ENCODE measurements at places on chromosomes 2 and 18.

GRCh38 chr2:234446404-234447076 is 50.3 kb downstream of the ARL4C start:
- DNase-seq = no peak

GRCh38 chr2:137865954-137866540 is 98.2 kb upstream of the HNMT start:
- peak; percentile 71 for DNase-seq

DNA sequence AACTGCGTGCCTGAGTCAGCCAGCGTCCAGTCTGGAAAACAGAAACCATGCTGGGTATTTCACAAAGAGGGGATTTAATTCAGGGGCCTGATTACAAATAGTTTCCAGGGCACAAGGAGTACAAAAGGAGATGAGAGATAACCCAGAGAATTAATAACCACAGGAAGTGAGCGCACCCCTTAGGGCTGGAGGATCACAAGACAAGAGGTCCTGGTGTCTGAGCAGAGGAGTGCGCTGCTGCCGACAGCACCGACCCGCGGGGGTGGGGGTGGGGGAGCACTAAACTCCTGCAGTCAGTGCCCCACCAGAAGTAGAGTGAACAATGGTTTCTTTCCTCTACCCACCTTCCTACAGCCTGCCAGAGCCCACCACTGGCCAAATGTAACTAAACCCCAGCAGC is 20.8 kb upstream of the MAL start:
- no peak for DNase-seq

GRCh38 chr2:74819702-74820101 is 14.2 kb upstream of the HK2 start:
- DNase-seq = no peak

DNA sequence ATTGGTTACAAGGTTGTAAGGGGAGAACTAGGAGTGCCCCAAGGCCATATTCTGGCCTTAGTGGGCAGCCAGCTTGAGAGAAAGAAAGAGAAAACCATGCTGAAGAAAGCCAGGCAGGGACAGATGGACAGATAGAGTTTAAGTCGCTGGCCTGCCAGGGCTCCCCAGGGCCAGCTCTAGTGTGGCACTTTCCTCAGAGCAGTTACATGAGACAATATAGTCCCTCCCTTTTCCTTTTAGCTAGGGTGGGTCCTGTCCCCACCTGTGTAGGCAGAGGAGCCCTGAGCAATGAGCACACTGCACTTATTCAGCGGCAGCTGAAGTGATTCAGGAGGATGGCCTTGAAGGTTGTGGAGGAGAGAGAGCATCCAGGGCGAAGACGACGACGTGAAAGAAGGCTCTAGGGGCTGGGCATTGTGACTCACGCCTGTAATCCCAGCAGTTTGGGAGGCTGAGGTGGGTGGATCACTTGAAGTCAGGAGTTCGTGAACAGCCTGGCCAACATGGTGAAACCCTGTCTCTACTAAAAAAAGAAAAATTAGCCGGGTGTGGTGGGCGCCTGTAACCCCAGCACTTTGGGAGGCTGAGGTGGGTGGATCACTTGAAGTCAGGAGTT is 152.0 kb upstream of the SLC1A4 start:
- no peak for DNase-seq

GRCh38 chr18:10689236-10690034 is 163.6 kb downstream of the NAPG start:
- DNase-seq = no peak

DNA sequence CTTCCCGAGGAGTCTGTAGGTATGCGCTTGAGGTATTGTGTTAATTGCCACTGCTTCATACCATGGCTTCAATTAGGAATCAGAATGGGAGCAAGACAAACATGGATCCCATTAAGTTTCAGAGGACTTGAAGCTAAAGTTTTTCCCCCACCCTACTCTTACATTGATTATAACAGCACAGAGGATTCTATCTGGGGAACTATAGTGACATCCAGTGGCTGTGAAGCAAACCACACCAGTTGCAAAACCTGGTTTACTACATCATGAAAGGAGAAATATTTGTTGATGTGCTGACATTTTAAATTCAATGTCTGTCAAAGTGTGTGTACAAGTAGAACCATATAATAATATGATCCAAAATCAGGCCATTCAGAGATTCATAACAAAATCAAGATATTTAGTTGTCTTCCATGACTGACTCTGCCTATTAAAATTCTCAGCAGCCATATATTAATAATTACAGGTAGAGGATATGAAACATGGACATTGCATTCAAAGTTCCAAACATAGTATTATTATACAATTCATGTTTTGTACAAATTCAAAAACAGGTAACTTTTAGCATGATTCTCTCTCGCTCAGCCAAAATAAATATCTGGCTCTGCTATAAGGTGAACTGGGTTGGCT is 82.9 kb downstream of the GRB14 start:
- peak; percentile 35 for DNase-seq

- no peak for DNase-seq
These were observed 6.7 kb downstream of the MYO7B start for GRCh38 chr2:127542231-127542630.

Data from NCI-H345 (cell line).